ENCODE measurements at places on chromosomes 1 and 21. TPM values are rescaled to one million over a fixed set of nuclear protein-coding genes. Genes with fewer than 3 reads are reported as not detected.

- H3K4me3 ChIP-seq: no peak overlapping the region
- H3K27ac ChIP-seq: no peak overlapping the region
- H3K27me3 ChIP-seq: no peaks in the 10 kb centered on the region
Observed at GRCh38 chr1:229554886-229555621, 3.5 kb downstream of the ABCB10 start.

DNA sequence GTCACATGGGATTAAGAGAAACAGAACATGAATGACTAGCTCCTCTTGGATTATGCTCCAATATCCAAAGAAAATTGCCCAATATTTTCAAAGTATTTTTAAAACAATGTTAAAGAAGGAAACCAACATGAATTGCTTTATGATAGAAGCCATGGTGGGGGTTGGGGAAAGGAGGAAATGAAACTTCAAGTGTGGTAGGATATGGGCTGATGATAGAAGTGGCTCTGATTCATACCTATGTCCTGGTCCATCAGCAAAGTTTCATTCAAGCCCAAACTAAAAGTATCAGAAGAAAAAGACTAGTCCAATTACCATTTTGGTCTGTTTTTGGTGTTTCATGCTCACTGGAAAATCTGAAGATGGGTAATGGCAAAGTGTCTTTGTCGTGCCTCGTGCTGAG is 104.2 kb upstream of the PROX1 start:
- H3K36me3 ChIP-seq: no peaks in the 10 kb centered on the region
- H3K27me3 ChIP-seq: no peaks in the 10 kb centered on the region
- no peak overlapping the region for H3K27ac ChIP-seq
- no peaks in the 10 kb centered on the region for H3K4me1 ChIP-seq
- DNase-seq: no peak

GRCh38 chr1:153922076-153922971 is 448 bp downstream of the GATAD2B start:
- H3K4me3 ChIP-seq: peak overlapping the region; percentile 93
- H3K36me3 ChIP-seq: peaks cover 6% of the 10 kb centered on the region
- H3K27me3 ChIP-seq: no peaks in the 10 kb centered on the region
- no peak for DNase-seq
- peak overlapping the region; percentile 89 for H3K27ac ChIP-seq
- peaks cover 56% of the 10 kb centered on the region for H3K4me1 ChIP-seq

DNA sequence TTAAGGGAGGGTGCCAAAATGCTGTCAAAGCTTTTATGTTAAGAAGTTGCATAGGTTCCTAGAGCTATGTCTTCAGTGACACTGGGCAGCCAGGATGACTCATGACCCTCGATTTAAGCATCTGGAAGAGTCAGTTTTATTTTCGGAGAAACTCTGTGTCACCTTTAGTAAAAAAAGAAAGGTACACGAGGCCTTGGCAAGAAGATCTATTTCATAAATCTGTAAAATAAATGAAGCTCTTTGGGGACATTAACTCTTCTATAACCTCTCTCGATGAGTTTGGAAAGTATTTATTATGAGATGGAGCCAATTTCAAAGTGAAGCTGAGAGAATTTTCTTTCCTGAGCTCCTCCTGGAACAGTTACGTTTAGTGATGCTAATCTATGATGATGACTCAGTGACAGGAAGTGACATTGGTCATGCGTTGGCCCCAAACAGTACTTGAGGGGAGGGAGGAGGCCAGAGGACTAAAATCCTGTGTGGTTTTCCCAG is 156.5 kb downstream of the HLX start:
- H3K36me3 ChIP-seq: no peaks in the 10 kb centered on the region
- H3K27me3 ChIP-seq: no peaks in the 10 kb centered on the region
- H3K4me3 ChIP-seq: no peak overlapping the region

Gene TMIGD3
- not detected for total RNA-seq

Gene NFASC
- 22.6 TPM for total RNA-seq

Measured in stomach (tissue), 19 donors.